B cell (primary cell): ENCODE measurements at places on chromosomes 1 and 21.

DNA sequence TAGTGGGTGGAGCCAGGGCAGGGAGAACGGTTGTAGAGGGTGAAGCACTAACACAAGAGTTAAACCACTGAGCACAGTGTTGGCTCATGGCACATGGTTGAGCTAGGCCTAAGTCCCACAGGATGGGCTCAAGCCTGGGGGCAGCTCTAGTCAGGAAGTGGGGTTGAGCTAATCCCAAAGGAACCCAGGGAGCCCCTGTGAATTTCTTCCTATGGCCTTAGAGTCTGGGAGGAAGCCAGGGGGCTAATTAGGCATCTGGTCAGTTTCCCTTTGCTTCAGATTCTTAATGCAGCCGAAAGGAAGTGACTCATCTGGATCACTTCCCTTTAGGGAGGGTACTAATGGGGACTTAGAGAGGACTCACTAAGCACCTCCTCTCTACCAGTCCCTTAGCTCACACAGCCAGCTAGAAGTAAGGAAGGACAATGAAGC is 10.1 kb downstream of the CFAP45 start:
- DNase-seq: peak; percentile 66

DNA sequence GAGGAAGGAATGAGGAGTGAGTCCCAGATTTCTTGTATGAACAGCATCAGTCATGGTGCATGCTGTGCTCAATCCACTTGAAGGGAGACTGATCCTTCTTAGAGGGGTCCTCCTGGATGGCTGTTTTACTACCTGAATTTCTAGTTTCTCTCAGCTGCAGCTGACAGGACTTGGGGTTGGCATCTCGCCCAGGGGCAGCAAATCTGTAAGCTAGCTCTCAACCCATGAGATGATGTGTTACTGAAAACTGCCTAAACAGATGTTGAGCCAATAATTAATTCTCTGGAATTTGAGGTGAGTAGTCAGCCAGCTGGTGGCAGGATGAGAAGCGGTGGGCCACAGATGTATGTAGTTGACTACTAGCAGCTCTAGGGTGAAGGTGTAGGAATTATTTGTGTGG is 19.6 kb downstream of the BACH1 start:
- no peak for DNase-seq

DNA sequence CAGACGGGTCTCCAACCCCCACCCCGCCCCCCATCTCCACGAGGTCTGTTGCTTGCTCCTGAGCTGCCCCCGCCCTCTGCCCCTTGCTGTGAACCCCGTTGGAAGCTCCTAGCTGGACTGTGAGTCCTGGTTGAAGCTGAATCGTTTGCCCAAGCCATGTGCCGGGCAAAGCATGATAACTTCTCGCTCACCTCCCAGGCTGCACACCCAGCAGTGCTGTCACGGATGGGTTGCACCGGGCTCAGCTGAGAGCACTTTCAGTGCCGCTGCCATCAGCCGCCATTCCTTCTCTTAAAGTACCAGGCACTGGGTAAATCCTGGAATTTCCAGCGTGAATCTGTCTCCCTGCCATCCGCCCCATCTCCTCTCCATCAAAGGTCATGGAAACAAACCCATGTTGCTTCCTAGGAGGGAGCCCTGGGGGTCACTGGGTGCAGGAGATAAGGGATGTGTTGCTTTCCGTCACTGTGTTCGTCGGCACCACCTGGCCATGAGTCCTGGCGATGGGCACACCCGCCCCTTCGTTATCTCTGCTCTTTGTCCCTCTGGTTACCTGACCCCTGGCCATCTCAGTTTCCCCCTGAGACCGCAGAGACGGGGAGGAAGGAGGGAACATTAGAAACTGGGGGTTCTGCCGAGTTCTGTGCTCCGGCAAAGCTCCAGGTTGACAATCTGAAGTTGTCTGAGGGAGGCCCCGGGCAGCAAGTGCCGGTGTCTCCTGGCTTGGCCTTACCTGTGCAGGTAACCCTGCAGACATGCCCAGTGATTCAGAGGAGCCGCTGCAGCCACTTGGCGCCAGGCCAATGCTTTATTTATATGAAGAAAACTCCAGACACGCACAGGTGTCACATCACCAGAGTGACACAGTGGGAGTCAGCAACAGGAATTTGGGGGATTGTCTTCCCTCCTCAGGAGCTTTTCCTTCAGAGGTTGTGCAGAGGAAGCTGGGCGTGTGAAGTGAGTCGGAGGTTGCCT is 2.7 kb downstream of the PDE9A start:
- DNase-seq: no peak

- DNase-seq: no peak
Measured at GRCh38 chr1:16267690-16268180, 30.8 kb upstream of the CPLANE2 start.

DNA sequence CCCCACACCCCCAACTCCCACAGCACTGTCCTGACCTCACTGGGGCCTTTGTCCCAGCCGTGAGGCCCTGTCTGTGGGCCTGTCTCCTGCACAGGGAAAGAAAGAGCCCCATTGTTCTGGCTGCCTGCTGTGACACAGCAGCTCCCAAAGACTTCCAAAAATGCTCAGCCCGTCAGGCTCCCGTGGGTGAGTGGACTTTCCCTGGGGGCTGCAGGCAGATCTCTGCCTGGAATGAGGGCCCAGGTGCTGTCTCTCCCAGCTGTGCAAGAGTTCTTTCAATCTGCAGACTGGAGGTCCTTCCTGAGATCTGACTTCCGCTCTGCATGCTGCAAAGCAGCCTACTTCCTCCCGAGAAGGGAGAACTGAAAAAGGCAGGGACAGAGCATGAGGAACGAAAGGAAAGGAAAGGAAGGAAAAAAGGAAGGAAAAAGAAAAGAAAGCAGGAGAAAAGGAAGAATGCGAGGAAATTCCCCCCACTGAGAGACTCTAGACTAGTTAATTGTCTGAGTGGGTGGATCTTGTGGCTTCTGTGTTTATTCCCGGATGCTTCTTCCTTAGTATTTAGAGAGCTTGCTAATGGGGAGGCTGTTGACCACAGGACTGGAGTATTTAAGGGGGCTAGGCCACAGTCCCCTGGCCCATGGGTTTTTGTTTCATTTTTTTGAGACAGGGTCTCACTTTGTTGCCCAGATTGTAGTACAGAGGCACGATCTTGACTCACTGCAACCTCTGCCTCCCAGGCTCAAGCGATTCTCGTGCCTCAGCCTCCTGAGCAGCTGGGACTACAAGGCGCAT is 15.0 kb downstream of the NES start:
- no peak for DNase-seq

GRCh38 chr1:205983925-205984725 is 19.1 kb downstream of the RAB7B start:
- peak; percentile 62 for DNase-seq

DNA sequence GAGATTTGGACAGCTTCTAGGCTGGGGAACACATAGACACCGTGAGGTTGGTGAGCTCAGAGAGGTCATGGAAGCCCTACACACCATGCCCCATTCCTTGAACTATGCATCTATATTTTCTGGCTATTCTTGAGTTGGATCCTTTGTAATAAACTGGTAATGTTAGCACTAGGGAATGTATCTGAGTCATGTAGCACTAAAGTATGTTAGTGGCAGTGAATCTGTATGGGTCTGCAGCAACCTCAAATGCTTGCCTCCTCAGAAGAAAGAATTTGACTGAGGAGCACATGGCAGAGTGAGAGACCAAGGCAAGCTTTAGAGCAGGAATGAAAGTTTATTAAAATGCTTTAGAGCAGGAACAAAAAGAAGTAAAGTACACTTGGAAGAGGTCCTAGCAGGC is 43.7 kb upstream of the LRRC7 start:
- no peak for DNase-seq

- DNase-seq: no peak
Measured at GRCh38 chr1:18468570-18468969, 12.2 kb upstream of the KLHDC7A start.

GRCh38 chr1:51189421-51190073 is 46.5 kb upstream of the RNF11 start:
- peak; percentile 69 for DNase-seq

DNA sequence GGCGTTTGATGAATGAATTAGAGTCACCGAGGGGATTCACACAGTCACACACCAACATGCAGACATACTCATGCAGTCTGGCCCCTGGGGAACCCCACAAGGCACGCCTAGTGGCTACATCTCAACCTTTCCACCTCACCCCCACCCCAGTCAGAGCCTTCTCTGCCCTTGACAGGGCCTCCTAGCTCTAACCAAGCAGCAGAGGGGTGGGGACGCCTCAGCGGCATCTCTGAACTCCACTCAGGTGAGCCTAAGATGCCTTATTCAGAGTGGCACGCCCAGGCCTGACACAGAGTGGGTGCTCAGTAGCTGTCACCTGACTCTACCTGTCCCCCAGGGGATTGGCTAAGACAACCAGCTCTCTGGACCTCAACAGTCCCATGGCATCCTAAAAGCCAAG is 3.7 kb upstream of the SDC3 start:
- no peak for DNase-seq

GRCh38 chr1:23600283-23600682 is 41.0 kb upstream of the ID3 start:
- DNase-seq: no peak

DNA sequence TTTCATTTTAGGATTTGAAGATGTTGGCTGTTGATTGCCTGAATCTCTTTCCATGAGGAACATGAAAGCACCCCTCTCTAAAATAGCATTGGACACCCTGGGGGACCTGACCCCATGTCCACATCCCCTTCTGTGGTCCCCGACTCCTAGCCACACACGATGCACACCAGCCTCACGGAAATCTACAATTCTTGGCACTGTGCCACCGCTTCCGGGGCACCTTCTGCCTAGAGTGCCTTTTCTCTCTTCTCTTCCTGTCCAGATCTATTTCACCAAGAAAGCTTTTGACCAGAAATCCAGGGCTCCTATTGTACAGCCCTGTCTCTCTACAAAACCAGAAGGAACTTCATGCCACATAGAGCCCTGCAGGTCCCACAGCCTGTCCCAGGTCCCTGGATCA is 50.3 kb downstream of the MYSM1 start:
- no peak for DNase-seq
